ENCODE measurements at places on chromosomes 1 and 21.

DNA sequence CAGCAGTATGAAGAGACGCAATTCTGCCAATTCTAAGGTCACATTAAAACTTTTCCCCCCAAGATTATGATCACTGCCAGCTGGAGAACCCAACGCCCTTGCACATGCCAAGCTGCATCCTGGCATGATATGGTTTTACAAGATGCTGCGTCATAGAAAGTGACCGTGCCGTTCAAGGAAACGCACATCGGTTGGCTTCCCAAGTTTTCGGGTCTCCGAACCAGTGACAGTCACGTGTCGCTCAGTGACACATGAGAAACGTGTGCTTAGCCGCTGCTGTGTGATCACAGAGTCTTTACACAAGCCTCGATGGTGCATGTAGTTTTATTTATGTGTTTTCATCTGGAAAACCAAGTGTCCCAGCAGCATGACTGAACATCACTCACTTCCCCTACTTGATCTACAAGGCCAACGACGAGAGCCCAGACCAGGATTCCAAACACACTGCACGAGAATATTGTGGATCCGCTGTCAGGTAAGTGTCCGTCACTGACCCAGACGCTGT is 7.4 kb downstream of the SMIM1 start:
- no peak for DNase-seq

DNA sequence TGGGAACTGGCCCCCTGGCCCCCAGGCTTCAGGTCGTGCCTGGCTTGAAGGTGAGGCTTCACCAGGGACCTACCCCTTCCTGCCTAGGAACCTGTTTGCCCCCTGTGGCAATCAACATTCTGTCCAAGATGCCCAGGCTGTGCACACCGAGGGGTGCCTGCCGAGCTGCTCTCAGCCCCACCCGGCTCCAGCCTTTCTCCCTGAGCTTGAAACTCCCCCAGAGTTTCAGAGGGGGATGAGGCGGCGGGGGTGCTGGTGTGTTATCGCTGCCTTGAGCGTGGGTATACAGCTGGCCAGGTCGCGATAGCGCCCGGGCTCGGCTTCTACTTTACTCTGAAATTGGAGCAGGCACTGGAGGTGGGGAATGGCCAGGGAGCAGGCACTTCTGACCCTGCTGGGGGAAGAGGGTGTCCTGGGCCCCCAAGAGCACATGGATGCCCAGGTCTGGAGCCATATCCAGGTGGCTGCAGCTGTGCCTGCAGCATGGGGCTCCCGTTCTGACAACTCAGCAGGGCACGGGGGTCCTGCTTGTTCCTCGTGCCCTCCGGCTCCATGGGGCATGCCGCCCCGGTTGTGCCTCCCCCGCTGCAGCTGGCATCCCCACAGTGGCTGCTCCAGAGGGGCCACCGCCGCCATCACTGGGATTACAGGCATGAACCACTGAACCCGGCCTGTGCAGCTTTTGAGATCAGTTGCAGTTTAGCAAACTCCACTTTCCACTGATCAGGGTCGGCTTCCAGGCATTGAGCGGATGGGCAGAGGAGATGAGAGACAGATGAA is 29.8 kb downstream of the RYR2 start:
- DNase-seq = no peak

DNA sequence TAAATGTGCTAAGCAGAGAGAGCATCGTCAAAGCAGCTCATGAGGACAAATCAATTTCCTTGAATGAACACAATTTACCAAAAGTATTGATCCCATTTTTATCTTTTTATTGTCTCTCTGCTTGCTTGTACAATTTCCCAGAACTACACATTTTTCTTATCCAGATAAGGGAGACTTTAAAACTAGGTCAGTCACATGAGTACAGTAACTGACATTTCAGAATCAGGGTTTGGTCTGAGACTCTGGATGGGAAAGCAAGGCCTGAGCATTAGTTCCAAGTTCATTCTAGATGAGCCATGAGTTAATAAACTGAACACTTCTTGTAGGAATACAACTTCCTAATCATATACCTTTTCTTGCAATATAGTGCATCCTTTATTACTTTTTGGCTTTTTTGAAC is 11.5 kb upstream of the DENND2D start:
- DNase-seq = no peak

- no peak for DNase-seq
Observed at GRCh38 chr1:193190096-193190744, 3.8 kb upstream of the B3GALT2 start.

DNA sequence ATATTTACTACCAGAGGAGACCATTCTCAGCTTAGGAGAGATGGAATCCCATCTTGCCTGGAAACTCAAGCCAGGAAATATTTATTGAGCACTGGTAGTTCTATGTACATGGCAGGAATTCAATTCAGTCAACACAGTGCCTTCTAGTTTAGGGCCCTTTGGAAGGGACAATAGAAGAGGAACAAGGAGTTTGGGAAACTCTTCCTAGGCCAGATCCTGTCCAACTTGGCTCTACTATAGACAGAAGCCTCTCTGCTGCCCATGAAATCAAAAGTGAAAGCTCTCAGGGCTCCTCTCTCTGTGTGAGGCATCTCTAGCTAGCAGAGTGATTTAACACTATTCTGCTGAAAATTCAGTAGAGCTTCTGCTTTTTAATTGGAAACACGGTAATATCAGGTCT is 244.6 kb upstream of the MAP1LC3C start:
- DNase-seq = no peak

- no peak for DNase-seq
Observed at GRCh38 chr1:47720111-47720510, 277.1 kb downstream of the TRABD2B start.

DNA sequence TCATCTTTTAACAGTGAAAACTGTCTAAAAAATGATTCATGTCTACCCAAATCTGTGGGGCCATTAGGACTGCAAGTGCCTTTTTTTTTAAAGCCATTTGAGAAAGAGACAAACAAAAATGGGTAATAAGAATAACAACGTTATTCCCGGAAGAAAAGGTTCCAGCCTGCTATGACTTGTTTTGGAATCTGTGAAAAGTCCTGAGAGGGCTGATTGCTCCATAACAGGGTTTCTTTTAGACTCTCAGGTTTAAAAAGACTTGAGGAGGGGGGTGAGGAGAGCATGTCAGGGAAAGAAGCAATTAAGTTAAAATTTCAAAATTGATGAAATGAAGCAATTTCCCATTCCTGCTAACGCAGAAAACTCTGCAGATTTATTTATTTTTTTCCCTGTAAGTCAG is 56.4 kb downstream of the CACHD1 start:
- DNase-seq = no peak

DNA sequence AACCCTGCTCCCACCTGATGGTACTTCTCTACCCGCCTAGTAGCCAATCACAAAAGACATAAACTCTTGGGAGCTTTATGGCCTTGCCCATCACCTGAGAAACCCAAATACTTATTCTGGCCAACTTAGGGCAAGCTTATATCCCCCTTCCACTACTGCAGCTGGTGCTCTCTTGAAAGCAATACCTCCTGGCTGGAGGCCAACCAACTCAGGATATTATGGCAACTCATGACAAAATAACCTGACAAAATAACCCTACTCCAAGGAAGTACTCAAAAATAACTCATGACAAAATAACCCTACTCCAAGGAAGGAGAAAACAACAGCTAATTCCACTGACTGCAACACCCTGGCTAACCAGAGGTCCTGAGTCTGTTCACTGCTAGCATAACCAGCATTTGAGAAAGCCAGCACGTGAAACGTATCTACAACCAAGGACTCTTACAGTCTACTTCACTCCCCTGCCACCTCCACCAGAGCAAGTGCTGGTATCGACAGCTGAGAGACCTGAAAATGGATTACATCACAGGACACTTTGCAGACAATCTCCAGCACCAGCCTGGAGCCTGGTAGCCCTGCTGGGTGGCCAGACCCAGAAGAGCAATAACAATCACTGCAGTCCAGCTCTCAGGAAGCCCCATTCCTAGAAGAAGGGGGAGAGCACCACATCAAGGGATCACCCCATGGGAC is 179.9 kb downstream of the COL24A1 start:
- DNase-seq = no peak

DNA sequence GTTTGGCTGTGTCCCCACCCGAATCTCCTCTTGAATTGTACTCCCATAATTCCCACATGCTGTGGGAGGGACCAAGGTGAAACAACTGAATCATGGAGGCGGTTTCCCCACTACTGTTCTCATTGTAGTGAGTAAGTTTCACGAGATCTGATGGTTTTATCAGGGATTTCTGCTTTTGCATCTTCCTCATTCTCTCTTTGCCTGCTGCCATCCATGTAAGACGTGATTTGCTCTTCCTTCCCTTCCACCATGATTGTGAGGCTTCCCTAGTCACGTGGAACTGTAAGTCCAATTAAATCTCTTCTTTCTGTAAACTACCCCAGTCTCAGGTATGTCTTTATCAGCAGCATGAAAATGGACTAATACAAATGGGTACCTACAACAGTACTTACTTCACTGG is 73.5 kb downstream of the PIK3R3 start:
- DNase-seq = no peak

GRCh38 chr1:243251539-243251938 is 3.5 kb downstream of the CEP170 start:
- no peak for DNase-seq

GRCh38 chr21:31735511-31735992 is 3.6 kb upstream of the SCAF4 start:
- no peak for DNase-seq

- DNase-seq = no peak
Observed at GRCh38 chr21:32102426-32102825, 176.4 kb downstream of the MIS18A start.

All from right renal cortex interstitium (tissue), 3 donors.